ENCODE measurements at places on chromosomes 5 and 9.

- DNase-seq, result no peak
These were observed 121.7 kb upstream of the NR3C1 start for GRCh38 chr5:143525176-143525575.

- no peak for DNase-seq
These were observed 439.0 kb downstream of the EBF1 start for GRCh38 chr5:158660726-158661125.

DNA sequence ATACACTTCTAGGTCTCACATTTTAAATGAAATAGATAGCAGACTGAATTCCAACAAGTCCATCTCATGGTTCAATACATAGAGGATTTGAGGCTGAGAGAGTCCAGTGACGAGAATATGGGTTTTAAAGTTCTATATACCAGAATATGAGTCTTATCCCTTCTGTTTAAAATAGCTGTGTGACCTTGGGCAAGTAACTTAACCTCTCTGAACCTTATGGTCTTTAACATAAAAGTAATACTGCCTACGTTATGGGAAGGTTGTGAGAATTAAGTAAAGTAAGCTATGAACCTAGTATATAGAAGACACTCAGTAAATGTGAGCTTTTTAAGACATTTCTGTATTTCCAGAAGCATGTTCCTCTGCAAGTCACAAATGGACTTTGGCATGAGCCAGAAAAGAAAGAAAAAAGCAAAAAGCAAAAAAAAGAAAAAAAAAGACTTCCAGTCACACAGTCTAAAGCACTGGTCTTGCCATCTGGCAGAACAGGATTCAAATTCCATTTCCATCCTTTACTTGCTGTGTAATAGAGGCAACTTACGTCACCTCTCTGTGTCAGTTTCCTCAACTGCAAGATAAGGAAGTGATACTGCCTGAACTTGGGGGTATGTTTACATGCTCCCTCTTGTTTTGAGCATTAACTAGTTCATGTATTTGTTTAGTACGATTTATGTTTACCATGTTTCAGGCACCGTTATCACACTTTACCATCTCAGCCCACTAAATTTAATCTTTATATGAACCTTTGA is 248.2 kb downstream of the TRIM32 start:
- DNase-seq, result no peak

DNA sequence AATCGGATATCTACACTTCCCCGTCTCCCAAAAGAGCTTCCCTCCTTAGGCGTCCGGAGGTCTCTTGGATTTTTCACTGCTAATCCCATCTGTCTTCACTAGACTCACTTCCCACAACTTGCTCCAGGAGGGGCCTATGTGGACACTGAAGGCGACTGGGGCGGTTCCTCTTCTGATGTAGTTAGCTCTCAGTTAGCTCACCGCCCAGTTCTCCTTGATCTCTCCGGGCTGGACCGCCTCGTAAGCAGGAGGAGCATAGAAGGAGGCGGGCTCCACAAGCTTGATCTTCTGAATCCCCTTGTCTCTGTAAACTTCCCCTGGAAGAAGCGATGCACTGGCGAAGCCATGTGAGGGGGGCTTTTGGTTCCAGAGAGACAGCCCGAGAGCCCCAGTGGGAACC is 112.0 kb upstream of the SELENOP start:
- no peak for DNase-seq

- no peak for DNase-seq
These were observed 74.4 kb downstream of the GLIS3 start for GRCh38 chr9:4225291-4226028.

GRCh38 chr5:176998828-176999227 is 7.8 kb downstream of the UIMC1 start:
- DNase-seq, result no peak

DNA sequence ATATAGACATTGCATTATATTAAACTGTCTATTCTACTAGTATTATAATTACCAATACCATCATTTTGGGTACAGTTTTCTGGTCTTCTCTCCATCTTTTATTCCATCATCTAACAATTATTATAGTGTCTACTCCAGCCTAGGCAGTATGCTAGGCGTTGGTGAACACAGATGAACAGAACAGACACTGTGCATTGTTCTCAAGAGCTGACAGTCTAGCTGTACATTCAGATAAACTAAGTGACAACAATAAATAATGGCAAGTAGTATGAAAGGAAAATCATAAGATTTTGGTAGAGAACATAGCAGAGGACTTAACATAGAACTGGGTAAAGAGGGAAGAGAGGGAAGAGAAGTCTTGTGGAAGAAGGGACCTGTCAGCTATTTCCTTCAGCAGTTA is 12.5 kb upstream of the SGCD start:
- DNase-seq, result no peak

DNA sequence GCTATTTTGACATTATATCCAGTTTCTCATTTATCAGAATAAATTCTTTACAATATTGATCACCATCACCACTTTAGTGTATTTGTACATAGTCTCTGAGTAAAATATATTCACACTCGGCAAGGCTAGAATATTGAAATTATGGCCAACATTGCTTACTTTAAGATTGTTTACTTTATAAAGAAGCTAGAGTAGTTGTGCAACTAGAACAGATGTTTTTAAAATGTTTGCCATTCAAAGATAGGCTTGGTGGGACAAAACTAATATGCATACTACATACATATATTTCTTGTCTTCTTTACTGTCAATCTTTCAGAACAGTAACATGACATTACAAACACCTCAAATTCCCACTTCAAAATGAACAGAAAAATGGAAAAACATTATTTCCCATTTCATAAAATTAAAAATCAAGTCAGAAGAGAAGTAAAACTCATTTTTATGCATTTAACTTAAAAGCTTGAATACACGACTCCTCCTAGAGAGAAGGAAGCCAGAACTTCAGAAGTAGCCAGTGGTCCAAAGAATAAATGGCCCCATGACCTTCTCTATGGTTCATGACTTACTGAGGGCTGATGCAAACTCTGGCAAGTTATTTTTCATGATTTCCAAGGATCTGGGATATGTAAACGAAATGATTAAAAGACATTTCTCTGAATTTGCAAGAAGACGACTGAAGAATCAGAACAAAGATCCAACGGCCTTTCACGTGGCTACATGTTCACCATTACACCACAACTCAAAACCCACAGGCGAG is 14.1 kb downstream of the MTX3 start:
- DNase-seq, result no peak

DNA sequence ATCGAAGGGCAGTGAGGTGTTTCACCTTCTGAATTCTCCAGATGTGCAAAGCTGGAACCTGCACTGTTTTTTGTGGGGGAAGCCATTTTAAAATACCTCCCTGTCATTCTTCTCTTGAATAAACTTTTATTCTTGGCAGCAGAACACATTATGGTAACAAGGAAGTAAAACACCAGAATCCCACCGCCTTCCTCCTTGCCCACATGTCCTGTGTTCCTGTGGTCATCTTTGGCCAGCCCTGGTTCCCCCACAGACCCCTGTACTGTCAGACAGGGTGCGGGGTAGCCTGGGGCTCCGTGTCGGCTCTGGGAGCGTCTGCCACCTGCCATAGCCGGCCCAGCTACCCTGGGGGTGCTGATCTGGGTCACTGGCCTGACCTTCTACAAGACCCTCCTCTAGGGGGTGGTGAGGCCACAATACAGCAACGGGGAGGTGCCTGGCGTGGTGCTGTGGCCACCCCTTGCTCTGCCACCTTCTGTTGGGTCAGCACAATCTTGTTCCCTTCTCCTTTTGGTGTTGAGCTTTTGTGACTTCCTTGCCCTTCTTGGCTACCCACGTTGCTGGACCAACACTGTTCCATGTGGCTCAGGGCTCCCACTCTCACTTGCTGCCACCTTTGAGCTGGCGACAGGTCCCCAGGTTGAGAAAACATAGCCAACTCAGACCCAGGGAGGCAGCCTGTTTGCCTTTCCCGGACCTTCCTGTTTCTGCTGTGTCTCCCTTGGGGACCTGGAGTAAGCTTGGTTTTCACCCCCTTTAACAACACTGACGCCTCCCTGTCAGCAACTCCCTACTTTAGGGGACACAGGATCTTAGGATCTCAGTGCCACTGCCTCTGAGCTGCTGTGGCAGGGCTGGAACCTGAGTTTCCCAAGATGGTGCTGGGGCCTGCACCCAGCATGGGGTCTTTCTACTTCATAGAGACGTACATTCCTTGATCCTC is 4.8 kb downstream of the WNK2 start:
- DNase-seq, result no peak

DNA sequence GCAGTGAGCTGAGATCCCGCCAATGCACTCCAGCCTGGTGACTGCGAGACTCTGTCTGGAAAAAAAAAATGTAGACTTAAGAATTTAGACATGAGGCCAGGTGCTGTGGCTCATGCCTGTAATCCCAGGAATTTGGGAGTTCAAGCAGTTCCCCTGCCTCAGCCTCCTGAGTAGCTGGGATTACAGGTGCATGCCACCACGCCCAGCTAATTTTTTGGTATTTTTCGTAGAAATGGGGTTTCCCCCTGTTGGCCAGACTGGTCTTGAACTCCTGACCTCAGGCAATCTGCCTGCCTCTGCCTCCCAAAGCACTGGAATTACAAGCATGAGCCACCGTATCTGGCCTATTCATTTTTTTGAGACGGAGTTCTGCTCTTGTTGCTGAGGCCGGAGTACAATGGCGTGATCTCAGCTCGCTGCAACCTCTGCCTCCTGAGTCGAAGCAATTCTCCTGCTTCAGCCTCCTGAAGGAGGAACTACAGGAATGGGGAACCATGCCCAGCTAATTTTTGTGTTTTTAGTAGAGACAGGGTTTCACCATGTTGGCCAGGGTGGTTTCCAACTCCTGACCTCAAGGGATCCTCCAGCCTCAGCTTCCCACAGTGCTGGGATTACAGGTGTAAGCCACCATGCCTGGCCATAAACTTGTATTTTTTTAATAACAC is 14.0 kb downstream of the DDX46 start:
- DNase-seq, result no peak

- DNase-seq, result peak; percentile 66
These were observed at the start of gene ELOVL7 for GRCh38 chr5:60843936-60844905. TSS of gene ELOVL7 (minus strand) at chr5:60844269. CDS start at chr5:60787397, 56,872 bp downstream.

DNA sequence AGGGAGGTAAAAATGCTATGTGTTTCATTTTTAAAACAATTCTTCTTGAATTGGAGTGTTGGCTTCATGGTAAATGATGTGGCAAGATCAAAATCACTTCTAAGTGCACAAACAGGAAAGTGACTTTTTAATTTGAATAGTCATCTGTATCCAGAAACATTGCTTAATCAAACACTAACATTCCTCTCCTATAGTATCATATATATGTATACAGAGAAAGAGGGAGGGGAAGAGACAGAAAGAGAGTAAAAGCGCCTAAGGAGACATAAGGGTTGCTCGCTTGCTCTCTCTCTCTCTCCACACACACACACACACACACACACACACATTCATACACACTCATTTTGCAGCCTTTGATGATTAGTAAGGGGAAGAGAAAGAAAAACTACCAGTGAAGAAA is 95.4 kb upstream of the PRDM9 start:
- no peak for DNase-seq

GRCh38 chr9:18238254-18238653 is 235.7 kb upstream of the ADAMTSL1 start:
- no peak for DNase-seq

GRCh38 chr5:16461782-16462181 is 3.8 kb downstream of the ZNF622 start:
- DNase-seq, result no peak
